ENCODE measurements at places on chromosomes 7 and 10. TPM values are rescaled to one million over a fixed set of nuclear protein-coding genes. Genes with fewer than 3 reads are reported as not detected.

RPEL1 gene
- under 0.01 TPM for total RNA-seq

CYP17A1 gene
- total RNA-seq = not detected

CHST15 gene
- 17.3 TPM for total RNA-seq

CTTNBP2 gene
- 1.1 TPM for total RNA-seq

FEZF1 gene
- total RNA-seq = not detected

OGDHL gene
- 0.21 TPM for total RNA-seq
